ENCODE measurements at places on chromosomes 11 and 22. TPM values are rescaled to one million over a fixed set of nuclear protein-coding genes. Genes with fewer than 3 reads are reported as not detected.
A peak's percentile ranks its signal among the peaks of the same experiment; 100 is the strongest.

- DNase-seq = no peak
Measured at GRCh38 chr11:19957294-19957943, 202.9 kb downstream of the DBX1 start.

DNA sequence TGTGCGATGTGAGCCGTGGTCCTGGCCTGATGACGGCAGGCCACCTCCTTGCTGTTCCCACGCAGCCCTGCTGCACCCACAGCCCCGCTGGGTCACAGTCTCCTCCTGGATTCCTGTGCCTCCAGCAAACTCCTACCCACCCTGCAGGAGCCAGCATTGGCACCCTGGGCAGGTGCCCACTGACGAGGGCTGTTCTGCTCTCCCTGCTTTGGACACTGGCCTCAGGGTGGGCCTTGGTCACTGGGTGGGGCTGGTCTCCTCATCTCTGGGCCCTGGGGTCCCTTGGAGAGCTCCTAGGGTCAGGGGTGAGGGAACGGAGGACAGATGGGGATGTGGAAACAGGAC, 12.7 kb downstream of the TSPAN4 start:
- DNase-seq = no peak

- no peak for DNase-seq
Measured at GRCh38 chr11:74714904-74715303, 16.3 kb downstream of the CHRDL2 start.

GRCh38 chr22:29331213-29331612, 15.7 kb upstream of the RASL10A start:
- no peak for DNase-seq

DNA sequence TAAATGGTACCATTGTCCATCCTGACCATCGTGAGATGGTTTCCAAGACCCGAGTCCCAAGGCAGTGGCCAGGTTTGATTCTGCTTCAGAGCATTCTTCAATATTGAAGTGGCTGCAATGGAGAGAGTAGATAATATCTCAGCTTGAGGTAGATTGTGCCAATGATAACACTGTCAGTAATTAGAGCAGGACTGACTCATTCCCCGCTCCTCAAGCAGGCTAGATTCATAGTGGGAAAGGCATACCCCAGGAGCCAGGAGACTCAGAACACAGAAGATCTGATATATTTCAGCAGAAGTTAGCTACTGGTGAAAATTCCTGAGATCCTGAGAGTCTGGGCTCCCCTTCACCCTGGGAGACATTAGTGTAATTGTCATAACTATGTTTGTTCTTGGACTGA, 55.6 kb upstream of the LARGE1 start:
- DNase-seq = no peak

- DNase-seq = no peak
Measured at GRCh38 chr11:45573728-45574127, 91.7 kb downstream of the CHST1 start.

GRCh38 chr11:70637949-70638583, 239.7 kb downstream of the CTTN start:
- no peak for DNase-seq

DNA sequence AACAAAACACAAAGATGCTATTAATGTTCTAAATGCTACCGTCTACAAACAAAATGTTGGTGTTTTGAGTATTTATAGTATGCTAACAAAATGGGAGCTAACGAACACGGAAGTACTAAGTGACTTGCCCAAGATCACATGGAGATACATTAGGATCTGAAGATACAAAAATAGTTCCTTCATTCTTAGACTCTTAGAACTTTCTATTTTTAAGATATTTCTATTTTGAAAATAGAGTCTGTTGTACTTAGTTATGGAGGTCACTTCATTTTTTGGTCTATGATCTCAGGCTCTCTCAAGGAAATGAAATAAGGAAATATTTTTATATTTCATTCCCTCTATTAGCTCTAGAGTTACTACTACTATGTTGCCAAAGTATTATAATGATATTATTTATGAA, 64.2 kb downstream of the APOL5 start:
- DNase-seq = no peak

DNA sequence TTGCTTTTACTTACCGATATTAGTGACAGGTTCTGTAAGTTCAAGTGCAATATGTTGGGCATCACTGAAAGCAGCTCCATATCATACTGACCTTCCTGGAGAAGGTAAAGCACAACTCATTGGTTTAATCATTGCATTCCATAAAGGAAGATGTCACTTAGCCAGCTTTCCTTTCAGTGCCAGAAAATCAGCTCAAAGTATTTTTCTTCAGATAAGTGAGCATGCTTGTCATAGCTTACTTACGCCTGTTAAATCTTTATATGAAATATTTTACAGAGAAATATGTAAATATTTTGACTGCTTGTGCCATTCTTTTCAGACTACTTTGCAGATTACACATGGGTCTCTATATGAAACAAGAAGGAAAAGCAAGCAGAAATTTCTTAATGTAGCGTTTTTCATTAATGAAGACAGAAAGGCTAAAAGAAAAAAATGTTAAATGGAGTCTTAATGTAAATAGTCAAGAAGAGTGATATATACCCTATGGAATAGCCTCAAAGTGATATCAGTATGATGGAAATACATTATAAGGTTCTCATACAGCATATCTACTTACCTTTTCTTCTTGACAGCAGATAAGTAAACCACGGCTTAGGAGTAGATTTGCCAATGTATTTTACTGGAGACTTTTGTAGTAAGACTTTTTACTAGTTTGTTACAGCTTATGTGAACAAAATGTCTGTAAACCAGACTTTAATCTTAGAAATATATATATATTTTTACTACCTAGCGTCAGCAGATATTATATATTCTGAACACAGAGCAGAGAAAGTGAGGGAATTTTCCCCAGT, 649.7 kb downstream of the METTL15 start:
- DNase-seq = no peak

GRCh38 chr22:44270556-44270880, 42.2 kb downstream of the SHISAL1 start:
- DNase-seq = no peak

GRCh38 chr11:78039919-78040671, 17.0 kb upstream of the KCTD14 start:
- peak; percentile 58 for DNase-seq

GRCh38 chr11:111454561-111455192, 57.5 kb downstream of the BTG4 start:
- DNase-seq = peak; percentile 65

- no peak for DNase-seq
Measured at GRCh38 chr11:103344886-103345285, 235.7 kb downstream of the DYNC2H1 start.

The USP2 gene
- polyA plus RNA-seq = 13.8 TPM

The HYLS1 gene
- polyA plus RNA-seq = 12.3 TPM

The GGTLC2 gene
- not detected for polyA plus RNA-seq

The NCF4 gene
- 3.4 TPM for polyA plus RNA-seq

The FOLH1 gene
- polyA plus RNA-seq = 4.9 TPM

The NTM gene
- polyA plus RNA-seq = 166 TPM

The RAB39A gene
- polyA plus RNA-seq = 7.8 TPM

The TYR gene
- not detected for polyA plus RNA-seq

The CARD18 gene
- not detected for polyA plus RNA-seq

Data from spinal cord (tissue), 10 donors.